ENCODE measurements at places on chromosomes 2 and 18. TPM values are rescaled to one million over a fixed set of nuclear protein-coding genes. Genes with fewer than 3 reads are reported as not detected.

GRCh38 chr2:88074854-88075292 lies 7.2 kb downstream of the SMYD1 start:
- no peak for DNase-seq

GRCh38 chr2:216188956-216189355 lies 79.8 kb downstream of the XRCC5 start:
- no peak for DNase-seq

DNA sequence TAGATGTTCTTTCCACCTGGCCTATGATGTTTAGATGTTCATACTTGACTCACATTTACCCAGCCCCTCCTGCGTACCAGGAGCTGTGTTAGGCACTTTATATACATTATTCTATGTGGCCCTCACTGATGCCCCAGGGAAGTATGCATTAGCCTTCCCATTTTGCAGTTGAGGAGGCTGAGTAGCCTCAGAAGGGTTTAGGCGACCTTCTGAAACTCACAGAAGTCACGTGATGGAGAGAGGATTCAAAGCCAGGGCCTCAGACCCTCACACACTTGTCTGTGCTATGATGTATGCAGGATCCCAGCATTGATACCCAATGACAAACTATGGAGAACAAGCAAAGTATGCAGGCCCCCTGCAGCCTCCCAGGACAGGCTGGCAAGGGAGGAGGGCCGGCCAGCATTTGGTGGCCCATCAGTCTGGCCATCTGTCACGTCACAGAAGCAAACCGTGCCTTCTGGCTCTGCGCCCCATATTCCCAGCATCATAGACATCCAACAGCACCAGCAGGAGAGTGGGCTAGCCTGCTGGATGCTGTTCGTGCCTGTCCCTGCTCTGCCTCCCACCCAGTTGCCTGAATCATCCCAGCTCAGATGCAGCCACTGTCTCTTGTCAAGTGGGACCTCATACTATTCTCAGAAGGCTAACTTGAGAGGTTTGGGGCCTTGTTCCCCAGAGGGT lies 33.6 kb downstream of the EHD3 start:
- no peak for DNase-seq

GRCh38 chr2:42713920-42714319 lies 50.0 kb downstream of the OXER1 start:
- DNase-seq, result no peak

GRCh38 chr2:214742119-214742518 lies 67.4 kb downstream of the BARD1 start:
- DNase-seq, result no peak

- no peak for DNase-seq
These were observed 74.0 kb upstream of the SEC11C start for GRCh38 chr18:59065684-59066083.

DNA sequence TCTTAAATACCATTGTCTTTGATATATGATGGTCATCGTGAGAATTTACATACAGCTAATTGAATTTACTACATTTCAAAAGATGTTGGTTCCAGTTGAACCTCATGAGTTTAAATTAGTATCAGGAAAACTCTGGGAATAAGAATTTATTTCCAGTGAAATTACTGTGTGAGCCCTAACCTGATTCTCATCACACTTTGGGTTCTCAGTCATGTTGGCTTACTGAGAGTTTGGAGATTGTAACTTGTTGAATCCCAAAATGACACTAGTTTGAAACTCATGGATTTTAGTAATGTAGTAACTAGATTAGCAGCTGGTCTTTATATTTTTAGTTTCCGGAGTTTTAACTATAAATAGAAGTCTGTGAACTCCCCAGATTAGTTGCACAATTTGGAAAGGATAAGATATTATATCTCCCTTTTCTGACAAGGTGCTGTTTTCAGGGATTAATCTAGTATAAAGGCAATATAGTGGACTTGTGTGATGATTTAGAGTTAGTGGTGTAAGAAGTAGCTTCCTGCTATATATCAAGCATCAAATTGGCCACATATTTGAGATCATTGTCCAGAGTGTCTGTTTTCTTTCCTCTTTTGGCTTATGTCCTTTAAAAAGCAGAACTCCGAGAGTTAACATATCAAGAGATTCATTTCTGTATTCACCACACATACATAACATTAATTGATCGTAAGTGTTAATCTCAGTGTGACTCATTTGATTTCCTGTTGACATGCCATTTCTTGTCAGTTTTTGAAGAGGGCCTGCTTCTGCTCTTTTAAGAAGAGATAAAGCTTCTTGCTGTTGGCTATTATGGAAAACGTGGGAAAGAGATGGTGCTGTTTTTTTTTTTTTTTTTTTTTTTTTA lies 15.7 kb downstream of the NDUFV2 start:
- DNase-seq, result no peak

DNA sequence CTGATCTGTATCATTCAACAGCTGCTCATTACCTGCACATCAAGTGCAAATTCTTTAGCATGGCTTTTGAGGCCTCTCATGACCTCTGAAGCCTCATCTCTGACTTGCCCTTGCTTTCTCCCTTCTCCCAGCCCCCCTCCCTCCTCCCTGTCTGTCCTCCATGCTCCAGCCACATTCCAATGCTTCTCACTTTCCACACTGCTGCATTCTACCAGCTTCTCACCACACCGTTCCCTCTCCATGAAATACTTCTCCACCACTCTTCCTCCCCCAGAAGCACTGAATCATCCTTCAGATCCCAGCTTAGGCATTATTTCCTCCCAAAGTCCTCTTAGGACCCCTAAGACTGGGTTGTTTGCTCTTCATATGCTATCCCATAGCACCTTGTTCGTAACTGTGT lies 26.9 kb downstream of the GCG start:
- no peak for DNase-seq

DNA sequence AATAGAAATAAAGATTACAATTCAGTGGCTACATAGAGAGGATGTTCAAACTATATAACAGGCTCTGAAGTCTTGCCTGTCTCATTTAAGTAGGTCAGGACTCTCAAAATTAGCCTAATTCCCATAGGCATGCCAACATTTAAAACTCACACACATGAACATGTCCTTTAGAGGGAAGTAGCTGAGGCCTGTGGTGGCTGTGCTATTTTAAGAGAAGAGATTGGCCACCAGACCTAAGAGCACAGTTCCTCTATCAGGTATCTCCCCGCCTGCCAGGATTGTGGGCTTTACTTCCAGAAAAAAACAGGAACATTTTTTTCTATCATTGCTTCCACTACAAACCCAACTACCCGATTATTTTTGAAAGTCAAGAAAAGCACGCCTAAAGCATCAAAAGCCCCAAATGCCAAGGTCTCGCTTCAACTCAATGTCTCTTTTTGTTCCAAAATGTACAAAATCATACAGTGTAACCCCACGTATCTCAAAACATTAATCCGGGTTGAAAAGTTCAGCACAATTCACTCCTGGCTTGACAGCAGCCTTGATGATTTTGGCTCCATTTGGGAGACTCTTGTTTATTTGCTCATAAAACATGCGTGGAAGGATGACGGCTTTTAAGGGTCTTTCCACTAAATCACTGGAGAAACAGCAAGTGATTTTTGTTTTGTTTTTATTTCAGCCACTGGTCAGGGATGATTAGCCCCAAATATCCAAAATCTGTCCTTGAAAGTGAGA lies 15.3 kb downstream of the FHL2 start:
- no peak for DNase-seq

CROCC2 gene
- total RNA-seq, result not detected

IGFBP2 gene
- 6.1 TPM for total RNA-seq

ERBB4 gene
- not detected for total RNA-seq
